ENCODE measurements at places on chromosomes 12 and 14. TPM values are rescaled to one million over a fixed set of nuclear protein-coding genes. Genes with fewer than 3 reads are reported as not detected.
A peak's percentile ranks its signal among the peaks of the same experiment; 100 is the strongest.

DNA sequence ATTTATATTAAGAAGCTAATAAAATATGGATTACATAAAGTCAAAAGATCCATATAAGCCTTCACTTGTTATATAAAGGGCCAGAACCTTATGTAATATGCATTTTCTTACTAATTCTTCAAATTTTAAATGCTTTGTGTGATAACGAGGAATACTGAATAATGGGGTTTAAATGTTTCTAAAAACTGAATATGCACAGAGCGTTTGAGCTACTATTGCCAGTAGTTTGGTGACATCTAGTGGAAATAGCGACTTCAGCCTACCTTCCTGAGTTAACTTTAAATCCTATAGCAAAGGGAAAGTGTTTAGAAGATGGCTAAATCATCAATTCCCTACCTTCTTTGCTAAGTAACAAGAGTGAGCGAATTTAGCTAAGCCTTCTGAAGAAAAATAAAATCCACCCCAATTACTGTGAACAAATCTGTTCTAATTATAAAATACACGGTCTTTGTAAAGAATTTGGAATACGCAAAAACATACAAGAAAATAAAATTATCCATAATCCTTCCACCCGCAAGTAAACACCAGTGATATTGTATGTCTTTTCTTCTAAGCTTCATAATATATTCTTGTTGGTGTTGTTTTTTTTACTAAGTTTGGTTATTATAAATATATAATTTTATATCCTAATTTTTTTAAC is 115.5 kb upstream of the G2E3 start:
- peak; percentile 59 for DNase-seq

DNA sequence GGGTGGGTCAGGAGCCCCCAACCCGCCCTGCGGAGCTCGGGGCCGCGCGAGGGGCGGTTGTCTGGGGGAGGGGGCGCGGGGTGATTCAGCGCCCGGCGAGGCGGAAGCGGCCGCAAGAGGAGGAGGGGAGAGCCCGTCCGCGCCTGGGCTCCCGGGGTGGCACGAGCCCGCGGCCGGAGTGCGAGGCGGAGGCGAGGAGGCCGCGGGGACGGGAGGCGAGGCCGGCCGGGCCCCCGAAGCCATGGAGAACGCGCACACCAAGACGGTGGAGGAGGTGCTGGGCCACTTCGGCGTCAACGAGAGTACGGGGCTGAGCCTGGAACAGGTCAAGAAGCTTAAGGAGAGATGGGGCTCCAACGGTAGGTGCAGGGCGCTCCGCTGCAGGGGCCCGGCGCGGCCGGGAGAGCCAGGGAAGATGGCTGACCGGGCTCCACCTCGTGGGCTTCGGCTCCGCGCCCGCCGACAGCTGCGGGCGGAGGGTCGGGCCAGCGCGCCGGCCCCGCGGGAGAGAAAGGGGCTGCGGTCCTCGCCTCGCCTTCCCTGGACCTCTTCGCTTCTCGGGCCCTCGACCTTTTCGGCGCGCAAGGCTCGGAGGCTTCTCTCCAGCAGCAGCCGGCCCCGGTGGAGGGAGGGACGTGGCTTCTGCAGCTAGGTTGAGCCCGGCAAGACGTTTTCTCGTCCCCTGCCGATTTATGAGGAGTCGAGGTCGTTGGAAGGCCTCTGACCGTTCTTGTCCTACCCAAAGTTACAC is 677 bp downstream of the ATP2A2 start:
- peak; percentile 39 for DNase-seq

DNA sequence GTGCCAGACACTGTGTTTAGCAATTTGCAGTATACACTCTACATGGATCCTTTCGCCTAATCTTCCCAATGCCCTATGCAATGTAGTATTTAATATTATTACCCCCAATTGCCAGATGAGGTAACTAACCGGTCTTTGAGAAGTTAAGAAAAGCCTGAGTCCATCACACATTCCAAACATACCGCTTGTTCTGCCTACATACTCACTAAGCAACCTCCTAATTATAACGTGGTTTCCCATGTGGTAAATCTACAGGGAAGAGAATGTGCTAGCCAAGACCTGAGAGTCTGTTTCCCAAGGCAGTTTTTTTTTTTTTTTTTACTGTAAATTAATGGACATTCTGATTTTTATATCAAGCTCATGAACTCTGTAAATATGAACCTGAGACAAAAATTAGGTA is 37.2 kb downstream of the ATP2B1 start:
- DNase-seq: peak; percentile 71

- no peak for DNase-seq
Observed at GRCh38 chr14:88750945-88751344, 41.8 kb downstream of the EML5 start.

- DNase-seq: no peak
Observed at GRCh38 chr12:131894981-131895639, 688 bp downstream of the ULK1 start.

DNA sequence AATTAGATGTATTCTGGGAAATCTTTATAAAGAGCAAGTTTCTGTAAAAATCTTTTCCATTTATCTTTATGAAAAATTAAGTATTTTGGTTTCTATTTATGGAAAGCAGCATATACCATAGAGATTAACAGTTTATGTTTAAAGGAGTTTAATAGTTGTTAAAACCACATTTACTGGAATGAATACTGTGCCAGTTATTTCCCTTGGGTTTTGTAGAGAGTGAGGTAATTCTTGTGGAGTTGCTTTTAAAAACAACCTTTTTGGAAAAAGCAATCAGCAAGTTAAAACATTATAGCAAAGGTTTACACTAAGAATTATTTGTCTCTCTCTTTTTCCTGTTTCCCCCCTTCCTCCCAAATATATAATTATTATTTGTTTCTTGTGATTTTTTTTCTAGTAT is 34.9 kb downstream of the AEBP2 start:
- peak; percentile 33 for DNase-seq

DNA sequence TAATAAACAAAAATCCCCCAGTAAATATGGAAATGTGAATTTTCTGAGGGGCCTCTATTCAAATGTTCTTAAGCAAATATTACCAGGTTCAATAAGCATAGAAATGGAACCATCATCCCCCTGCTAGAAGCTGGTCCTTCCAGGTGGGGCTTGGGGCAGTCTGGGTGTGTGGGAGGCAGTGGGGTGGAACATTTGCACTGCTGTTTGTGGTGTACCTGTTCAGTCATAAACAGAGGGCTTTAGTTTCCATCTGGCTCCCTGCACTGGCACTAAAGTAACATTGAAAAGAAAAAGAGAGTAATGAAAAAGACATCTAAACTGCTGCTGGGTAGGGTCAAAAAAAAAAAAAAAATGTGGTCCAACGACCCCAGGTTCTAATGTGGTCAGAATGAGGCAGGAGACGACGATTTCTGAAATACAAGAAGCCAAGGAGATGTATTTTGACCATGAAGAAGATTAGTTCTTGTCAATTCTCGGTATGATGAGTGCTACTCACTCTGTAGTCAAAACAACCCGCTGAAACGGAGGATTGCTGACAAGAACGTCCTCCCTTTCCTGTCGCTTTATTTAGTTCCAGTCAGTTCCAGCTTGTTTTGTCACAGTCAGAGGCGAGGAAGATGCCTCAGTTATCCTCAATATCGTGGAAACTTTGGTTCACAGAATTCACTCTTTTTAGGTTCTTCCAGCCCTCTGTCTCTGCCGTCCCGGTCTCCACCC is 44.2 kb upstream of the MANSC4 start:
- DNase-seq: no peak

DNA sequence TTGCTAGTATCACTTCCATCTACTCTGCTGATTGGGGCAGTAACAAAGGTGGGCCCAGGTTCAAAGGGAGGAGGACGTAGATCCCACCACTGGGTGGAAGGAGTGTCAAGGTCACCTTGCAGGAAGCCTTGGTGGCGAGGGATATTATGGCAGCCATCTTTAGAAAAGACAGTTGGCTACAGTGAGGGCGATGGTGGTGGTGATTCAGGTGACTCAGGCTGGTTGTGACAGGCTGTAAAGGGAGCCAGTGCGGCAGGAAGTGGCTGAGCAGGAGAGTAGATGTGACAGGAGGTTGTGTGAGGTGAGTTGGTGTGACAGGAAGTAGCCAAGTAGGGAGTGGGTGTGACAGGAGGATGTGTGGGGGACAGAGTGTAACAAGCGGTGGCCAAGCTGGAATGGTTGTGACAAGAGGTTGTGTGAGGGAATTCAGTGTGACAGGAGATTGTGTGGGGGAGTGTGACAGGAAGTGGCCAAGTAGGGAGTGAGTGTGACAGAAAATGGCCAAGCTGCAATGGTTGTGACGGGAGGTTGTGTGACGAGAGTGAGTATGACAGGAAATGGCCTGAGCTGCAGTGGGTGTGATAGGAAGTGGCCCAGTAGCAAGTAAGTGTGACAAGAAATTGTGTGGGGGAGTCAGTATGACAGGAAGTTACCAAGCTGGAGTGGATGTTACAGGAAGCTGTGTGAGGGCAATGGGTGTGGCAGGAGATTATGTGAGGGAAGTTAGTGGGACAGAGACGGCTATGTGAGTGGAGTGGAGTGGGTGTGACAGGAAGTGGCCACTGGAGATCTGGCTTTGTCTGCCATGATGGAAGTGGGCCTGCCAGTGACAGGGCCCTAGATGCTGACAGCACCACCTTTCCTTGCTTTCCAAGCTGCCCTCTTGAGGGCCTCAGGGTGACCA is 136.5 kb upstream of the MYL2 start:
- no peak for DNase-seq

- no peak for DNase-seq
Observed at GRCh38 chr14:61444215-61444768, 122.9 kb downstream of the PRKCH start.

GRCh38 chr12:94650143-94651056 is at the start of gene TMCC3:
Gene TMCC3 (minus strand): TSS chr12:94650557. CDS start chr12:94650430, 127 bp downstream.
- peak; percentile 69 for DNase-seq

GRCh38 chr12:1117970-1118563 is 127.0 kb downstream of the ERC1 start:
- DNase-seq: peak; percentile 76

DNA sequence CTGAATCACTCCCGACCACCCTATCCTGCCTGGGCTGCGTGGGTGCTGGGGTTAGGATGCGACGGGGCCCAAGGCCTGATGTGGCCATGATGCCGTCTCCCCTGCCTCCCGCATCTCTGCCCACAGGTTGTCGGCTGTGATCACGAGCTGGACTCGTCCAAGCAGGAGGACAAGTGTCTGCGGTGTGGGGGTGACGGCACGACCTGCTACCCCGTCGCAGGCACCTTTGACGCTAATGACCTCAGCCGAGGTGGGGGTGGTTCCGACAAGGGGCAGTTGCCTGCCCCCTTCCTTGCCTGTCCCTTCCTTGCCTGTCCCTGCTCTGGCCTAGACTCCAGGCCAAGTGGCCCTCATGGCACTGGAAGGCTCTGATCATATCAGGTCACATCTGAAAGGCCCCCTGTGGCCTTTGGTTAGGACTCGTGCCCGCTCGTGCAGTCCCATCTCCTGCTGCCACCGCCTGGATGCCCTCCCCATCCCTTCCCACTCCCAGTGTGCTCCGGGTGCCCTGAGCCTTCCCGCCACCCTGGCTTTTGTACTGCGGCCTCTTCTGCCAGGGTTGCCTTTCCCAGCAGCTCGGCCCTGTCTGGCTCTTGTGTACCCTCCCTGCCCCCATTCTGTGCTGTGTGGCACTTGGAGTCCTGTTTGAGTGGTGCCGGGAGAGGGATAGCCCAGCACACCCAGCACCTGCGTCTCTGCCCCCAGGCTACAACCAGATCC is 13.6 kb downstream of the PAPLN start:
- no peak for DNase-seq

DNA sequence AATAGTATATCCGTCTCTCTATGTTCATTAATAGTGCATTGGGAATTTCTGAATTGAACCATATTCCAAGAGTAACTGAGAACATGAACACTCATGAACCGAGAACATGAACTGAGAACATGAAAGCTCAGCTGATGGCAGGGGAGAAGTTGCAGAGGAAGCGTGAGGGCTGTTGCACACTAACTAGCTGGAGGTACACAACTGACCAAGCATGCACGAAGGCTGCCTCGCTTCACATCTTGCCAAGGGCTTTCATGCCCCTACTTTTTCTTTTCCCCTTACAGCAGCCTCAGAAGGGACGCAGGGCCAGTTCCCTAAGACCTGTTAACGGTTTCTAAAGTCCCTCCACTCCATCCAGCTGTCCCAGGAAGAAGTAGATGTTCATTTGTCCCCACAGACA is 4.3 kb downstream of the RNASE1 start:
- DNase-seq: no peak

DNA sequence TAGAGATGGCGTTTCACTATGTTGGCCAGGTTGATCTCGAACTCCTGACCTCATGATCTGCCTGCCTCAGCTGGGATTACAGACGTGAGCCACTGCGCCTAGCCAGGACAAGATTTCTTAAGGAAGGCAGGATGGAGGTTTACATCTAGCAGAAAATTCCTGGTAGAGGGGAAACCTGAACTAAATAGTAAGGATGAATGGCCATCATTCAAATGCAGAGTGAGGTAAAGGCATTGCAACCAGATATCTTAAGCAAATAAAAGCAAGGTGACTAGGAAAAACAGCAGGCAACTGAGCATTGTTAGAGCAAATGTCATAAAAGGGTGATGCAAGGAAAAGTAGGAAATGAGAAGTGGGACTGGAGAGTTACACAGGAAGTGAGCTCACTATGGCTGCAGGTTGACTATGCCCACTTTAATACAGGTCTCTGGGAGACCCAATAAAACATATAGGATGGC is 133.0 kb downstream of the SOX5 start:
- DNase-seq: no peak

- no peak for DNase-seq
Observed at GRCh38 chr14:23385642-23386265, 8.9 kb downstream of the CMTM5 start.

- no peak for DNase-seq
Observed at GRCh38 chr14:89648510-89648909, 231.5 kb upstream of the FOXN3 start.

DNA sequence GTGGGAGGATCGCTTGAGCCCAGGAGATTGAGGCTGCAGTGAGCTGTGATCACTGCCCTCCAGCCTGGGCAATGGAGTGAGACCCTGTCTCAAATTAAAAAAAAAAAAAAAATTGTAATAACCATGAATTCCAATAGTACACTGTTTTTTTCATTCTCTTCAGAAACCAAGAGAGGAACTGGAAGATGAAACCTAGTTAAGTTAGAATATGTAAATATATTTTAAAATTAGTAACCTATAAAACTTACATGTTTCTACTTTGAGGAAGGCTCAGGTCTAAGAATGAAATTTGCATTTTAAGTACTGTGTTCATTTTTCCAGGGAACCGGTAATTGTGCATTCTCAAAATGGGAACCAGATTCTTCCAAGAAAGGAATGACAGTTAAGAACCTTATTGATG is 18.8 kb downstream of the KNTC1 start:
- DNase-seq: no peak

DNA sequence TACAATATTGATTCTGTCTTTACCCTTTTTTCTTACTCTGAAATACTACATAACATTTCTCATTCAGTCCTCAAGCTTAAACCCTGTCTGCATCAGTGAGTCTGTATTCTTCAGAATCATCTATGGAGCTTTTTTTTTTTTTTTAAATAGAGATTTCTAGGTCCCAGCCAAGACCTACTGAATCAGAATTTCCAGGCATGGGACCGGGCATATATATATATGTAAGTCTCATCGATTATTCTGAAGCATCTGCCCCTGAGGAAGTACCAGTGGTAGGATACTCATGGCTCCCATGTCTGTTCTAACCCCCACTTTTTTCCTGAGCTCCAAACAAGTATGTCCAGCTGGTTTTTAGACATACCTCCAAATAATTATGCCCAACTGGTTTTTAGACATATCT is 6.1 kb downstream of the DDX47 start:
- no peak for DNase-seq

- DNase-seq: no peak
Observed at GRCh38 chr12:111438481-111438880, 32.8 kb downstream of the SH2B3 start.

- no peak for DNase-seq
Observed at GRCh38 chr14:58746701-58747100, 108.9 kb downstream of the DACT1 start.

Gene BTBD6
- polyA plus RNA-seq: 29.6 TPM

Gene ENDOU
- polyA plus RNA-seq: 0.20 TPM

Gene NRXN3
- polyA plus RNA-seq: 0.83 TPM

Gene POTEM
- polyA plus RNA-seq: not detected

Gene C1QL4
- not detected for polyA plus RNA-seq
